ENCODE measurements at places on chromosomes 5 and 9. TPM values are rescaled to one million over a fixed set of nuclear protein-coding genes. Genes with fewer than 3 reads are reported as not detected.

DNA sequence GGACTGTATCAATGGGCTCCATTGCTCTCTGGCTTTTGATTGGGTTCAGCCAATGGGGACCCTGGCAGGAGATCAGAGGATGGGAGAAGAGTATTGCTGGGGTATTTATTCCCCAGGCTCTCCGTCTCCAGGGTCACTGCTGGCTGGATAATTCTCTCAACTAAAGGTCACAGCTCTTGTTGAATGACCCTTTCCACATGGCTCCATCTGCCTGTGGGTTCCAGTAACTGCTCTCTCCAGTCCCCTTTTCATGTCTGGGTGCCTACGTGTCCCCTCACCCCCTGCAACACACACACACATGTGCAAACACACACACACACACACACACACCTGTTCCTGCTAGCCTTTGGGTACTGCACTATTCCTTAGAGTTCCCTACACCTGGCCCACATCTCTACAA, 53.9 kb upstream of the RIC1 start:
- DNase-seq, result no peak

- peak; percentile 68 for DNase-seq
These were observed 1.7 kb downstream of the CBY3 start for GRCh38 chr5:179679014-179679674.

DNA sequence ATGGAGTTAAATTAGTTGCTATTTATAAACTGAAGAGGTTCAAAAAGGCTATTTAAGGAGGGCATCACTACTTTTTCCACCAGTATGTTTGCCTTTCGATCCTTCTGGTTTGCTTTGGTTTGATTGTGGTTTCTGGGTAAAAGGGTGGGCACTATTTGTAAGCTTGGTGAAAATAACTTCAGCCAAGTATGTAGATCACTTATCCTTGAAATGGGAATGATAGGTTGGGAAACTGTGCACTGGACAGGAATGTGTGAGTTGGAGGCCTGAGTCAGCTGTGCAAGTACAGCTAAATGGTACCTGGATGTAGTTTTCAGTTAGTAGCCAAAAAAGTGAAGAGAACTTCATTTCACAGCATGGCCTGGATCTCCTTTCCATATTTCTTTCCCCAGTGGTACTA, 466.2 kb downstream of the ENC1 start:
- no peak for DNase-seq

GRCh38 chr9:113626735-113627495, 163.4 kb downstream of the RGS3 start:
- no peak for DNase-seq

DNA sequence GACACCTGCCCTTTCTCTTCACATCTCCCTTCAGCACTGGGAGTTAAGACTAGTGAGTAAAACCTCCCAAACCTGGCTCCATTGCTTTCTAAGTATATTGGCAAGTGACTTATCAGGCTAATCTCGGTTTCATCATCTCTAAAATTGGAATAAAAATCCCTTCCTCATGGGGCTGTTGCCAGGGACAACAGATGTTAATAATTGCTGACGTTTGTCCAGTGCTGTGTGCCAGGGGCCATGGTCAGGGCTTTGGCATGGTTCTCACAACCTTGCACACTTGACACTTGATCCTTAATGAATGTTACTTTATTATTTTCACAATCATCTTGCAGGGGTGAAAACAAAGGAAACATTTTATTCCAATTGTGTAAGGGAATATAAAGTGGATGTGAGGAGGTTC, 1262.0 kb upstream of the WWC1 start:
- no peak for DNase-seq

GRCh38 chr9:20701060-20701459, 17.0 kb downstream of the FOCAD start:
- DNase-seq, result no peak

- no peak for DNase-seq
These were observed 78.5 kb upstream of the EPB41L4B start for GRCh38 chr9:109399258-109399767.

ZBED3 gene
- 12.3 TPM for total RNA-seq

- DNase-seq, result peak; percentile 56
These were observed 596 bp upstream of the CDC37L1 start for GRCh38 chr9:4678679-4679267.

SMARCA2 gene
- total RNA-seq, result 198 TPM

GNE gene
- 17.4 TPM for total RNA-seq

ITK gene
- total RNA-seq, result 231 TPM

PTBP3 gene
- 112 TPM for total RNA-seq
